ENCODE measurements at places on chromosomes 13 and 19.

GRCh38 chr13:106560821-106561220 lies 7.1 kb downstream of the ARGLU1 start:
- DNase-seq, result no peak

- no peak for DNase-seq
Measured at GRCh38 chr19:31252441-31252840, 96.8 kb downstream of the TSHZ3 start.

GRCh38 chr13:35470671-35471661 lies 5.5 kb downstream of the MAB21L1 start:
- DNase-seq, result no peak

GRCh38 chr19:18919900-18920214 lies 342 bp downstream of the DDX49 start:
- no peak for DNase-seq

DNA sequence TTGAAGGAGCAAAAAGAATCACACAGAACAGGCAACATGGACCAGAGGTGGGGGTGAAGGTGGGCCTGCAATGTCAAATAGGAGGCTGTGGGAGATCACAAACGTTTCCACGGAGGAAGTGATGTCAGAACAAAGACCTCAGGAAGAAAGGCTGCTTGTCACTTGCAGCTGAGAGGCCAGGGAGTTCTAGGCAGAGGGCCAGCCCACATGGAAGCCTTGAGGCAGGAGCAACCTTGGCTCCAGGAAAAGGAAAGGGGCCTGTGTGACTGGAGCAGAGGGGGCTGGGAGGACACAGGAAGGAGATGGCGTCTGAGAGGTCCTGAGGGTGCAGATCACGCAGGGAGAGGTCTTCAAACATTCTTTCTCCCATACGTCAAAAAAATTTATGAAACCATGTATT lies 16.3 kb downstream of the ZNF160 start:
- no peak for DNase-seq

DNA sequence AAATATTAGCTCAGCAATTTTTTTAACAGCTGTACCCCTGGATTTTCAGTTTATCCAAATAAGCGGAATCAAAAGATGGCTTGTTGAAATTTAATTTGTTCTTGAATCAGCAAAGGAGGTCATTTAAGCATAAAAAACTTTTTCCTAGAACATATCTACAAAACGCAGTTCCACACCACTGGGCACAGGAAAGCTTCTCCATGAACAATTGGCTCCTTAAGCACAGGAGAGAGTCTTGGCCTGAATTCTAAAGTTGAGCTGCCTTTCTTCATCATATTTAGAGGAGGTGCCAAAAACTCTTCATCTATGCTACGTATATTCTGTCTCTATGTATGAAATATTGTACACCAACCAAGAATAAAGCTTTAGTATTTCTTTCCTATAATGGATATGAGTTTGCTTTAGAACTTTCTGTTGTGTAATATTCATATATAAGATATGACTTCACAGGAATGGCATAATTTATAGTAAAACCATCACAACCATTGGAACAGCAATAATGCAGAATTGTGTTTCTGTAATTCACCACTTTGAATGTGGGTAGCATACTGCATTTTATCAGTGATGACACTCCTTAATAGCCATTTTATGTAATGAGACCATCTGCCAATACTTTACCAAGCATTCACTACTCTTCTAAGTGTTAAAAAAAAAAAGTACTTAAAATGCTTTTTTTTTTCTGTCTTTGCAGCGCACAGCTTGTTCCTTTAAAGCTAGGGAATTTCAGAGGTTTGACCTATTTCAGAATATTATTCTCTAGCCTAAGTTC lies 263.7 kb downstream of the SLITRK6 start:
- DNase-seq, result no peak

DNA sequence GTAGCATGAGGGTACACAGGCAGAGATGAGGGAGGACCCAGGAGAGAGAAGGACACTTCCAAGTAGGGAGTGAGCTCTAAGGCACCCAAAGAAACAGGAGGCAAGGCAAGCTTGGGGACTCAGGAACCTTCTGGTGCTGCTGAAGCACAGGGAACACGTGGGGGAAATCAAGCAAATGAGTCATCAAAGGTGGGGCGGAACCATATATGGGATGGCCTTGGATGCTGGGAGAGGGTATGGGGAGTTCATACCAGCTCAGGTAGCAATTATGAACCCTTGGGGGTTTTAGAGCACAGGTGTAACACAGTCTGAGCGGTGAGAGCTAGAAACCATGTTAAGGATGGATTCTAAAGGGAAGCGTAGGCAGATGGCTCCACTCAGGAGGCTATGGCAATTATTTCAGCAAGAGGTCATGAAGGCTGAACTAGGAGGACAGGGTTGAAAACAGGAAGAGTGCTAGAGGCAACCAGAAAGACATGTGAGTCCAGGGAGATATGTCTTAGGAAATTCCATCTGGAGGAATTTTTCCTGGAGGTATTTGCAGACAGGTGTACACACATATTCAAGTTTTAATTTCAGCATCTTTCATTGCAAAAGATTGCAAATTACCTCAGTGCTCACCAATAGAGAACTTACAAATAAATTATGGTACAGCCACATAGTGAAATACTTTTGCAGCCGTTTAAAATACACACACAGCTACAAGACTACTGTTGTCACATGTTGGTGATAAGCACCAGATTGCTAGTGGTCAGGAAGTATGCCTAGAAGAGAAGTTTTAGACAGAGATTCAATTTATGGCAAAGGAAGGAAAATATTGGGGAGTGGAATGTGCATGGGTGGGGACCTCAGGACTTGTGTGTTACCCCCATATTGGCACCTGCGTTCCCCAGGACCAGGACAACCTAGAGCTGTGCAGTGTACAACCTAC lies 77.0 kb downstream of the STARD13 start:
- DNase-seq, result no peak

GRCh38 chr19:12665281-12665573 lies 1.3 kb downstream of the MAN2B1 start:
- DNase-seq, result no peak

- no peak for DNase-seq
Measured at GRCh38 chr13:107516517-107516916, 698.8 kb downstream of the LIG4 start.

DNA sequence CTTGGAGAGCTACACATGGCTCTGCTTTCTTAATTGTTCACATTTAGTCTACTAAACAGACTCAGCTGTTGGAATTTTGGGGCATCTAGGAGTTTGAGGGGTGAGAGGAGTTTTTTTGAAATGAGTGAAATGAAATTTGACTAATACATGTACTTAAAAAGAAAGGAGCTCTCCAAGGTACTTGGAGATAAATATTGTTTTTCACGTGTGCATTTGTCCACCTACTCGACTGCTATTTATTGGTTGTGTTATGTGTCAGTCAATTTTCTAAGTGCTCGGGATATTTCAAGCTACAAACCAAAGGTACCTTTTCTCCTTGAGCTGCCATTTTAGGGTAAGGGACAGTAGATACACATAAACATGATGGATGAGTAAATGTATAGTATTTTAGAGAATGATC lies 697.0 kb downstream of the LIG4 start:
- DNase-seq, result peak; percentile 4

GRCh38 chr13:113888701-113889330 lies 24.9 kb upstream of the GAS6 start:
- DNase-seq, result no peak

- DNase-seq, result no peak
Measured at GRCh38 chr13:48163061-48163460, 68.2 kb upstream of the MED4 start.

- no peak for DNase-seq
Measured at GRCh38 chr19:13173139-13173737, 23.0 kb downstream of the IER2 start.

- DNase-seq, result peak; percentile 84
Measured at GRCh38 chr19:54191011-54191810, at the start of gene TSEN34. Gene TSEN34, plus strand, starts transcription at chr19:54191308. Its CDS starts 57 bp downstream, at chr19:54191365.

- no peak for DNase-seq
Measured at GRCh38 chr13:93881411-93881810, 598.1 kb downstream of the DCT start.

All from H54 (cell line).